Stimulated activated CD4-positive, alpha-beta T cell treated with anti-CD3 and anti-CD28 coated beads, Interleukin-15, amount 100 ng/mL, for 1 hour (primary cell): ENCODE measurements at places on chromosomes 2 and 18.
A peak's percentile ranks its signal among the peaks of the same experiment; 100 is the strongest.

DNA sequence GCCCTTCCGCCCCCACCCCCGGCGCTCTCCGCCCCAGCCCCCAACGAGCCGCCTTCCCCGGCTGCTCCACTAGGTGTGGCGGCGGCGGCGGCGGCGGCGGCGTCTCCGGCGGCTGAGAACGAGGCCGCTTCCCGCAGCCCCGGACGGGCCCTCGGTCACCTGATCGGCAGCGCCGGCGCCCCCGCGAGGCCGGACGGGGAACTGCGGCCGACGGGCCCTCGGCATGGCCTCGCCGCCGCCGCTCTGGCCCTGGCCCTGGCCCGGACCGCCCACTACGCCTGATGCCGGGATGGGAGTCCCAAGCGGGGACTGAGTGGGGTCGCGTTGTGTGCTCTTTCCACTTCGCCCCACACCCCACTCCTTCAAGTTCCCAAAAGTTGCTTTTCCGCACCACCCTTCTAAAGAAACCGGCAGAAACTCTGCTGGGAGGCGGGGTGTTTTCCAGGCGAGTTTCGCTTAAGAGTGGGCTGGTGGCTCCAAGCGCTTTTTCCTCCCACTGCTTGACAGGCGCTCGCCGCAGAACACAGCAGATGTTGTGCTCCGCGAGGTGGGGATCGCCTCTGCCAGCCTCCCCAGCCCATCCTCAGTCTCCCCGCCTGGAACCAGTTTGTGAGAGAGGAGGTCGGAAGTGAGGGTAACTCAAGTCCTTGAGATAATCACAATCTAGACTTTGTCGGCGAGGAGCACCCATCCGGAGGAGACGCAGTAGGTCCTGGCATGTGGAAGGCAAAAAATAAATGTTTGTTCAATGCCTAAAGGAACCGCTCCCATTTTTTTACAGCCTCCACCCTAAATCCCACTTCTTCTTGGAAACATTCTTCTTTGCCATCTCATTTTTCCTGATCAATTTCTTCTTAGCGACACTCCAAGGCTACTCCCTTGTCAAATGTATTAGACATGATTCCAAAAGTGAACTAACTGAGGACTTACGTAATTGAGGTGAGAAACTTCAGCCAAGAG is at the start of gene NCKAP1:
Gene NCKAP1 (minus strand): TSS at position 117 of the 960 bp plus-strand sequence. CDS start 358 bp downstream, outside the sequence.
- peak; percentile 85 for DNase-seq

- DNase-seq = no peak
Measured at GRCh38 chr2:44628297-44628696, 266.6 kb downstream of the CAMKMT start.

- no peak for DNase-seq
Measured at GRCh38 chr2:215522237-215522636, 86.4 kb upstream of the FN1 start.

DNA sequence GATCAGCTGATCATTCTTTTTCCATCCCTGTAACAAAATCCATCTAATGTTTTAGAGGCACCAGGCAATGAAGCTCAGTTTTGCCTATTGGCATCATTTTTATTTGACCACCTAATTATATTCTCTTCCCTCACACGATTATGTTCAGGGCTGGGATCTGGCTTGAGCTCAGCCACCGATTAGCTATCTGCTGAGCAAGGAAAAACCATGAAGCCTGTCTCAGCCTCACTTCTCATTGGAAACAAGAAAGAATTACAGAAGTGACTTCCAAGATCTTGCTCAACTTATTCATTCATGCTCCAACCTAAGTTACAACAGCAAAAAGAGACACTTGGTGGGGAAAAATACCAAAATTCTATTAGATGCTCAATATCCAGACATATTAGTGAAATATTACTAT is 139.0 kb upstream of the SH3BP4 start:
- no peak for DNase-seq
